Sigmoid colon (tissue), 7 donors: ENCODE measurements at places on chromosomes 2 and 18. TPM values are rescaled to one million over a fixed set of nuclear protein-coding genes. Genes with fewer than 3 reads are reported as not detected.

C2orf78 gene
- total RNA-seq, result not detected

EGR4 gene
- total RNA-seq, result not detected

DNA sequence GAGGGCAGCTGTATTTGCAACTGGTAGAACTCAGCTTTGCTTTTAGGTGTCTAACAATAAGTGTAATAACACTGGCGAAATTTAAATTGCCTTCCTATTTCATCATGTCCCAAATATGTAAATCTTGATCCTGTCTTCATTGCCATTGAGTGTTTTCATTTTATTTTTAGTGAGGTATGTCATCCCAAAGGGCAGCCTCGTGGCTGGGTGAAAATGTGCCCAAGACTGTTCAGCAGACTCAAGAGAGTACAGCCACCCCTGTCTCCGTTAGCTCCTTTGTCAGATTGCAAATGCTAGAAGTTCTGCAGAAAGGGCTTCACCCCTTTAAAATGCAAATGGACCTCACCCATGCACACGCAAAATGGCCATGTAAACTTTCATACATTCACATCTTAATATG is 278.8 kb downstream of the RND3 start:
- DNase-seq, result no peak

DNA sequence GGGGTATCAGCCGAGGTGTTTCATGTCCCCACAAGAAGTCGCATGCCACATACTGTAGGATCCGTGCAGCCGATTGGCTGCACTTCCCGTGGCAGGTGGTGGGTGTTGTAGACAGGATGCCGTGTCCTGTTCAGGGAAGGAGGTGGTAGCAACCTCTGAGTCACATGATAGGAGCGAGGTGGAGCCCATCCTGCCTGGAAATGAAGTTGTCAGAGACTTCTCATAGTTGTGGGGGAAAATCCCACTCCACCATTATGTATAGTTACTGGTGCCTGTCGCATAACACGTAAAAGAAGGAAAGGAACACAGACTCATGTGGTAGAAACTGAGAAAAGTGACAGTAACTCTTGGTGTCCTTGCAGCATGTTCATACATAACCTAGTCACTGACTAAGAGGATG is 91.4 kb upstream of the IL1R2 start:
- DNase-seq, result no peak

DNA sequence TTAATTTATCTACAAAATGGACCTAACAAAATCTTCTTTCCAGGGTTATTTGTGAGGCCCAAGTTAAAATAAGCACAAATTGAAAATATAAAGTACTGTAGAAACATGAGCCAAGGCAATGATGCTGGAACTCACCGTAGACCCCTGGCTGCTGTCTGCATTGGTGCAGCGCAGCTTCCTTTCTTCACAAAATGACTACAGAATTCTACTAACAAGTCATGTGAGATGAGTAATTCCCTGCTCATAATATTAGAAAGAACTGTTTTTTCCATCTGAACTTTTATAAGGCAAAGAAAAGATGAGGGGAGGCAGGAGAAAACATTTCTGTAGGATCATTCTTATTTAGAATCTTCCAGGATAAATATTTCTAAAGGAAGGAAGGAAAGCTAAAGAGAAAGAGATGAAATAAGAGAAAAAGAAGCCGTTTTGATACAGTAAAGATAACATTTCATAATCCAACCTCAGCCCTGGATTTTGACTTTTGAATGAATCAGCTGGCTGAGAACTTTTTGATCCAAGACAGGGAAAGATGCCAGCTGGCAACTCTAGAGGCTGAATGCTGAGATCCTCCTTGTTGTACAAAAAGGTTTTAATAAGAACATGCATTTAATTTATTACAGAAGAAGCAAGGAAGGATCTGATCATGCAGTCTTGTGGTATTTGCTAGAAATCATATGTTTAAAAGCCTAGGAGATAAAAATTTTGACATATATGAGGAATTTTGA is 183.9 kb upstream of the KLHL14 start:
- no peak for DNase-seq

- DNase-seq, result no peak
These were observed 933.9 kb downstream of the TRIB2 start for GRCh38 chr2:13650586-13651180.

- no peak for DNase-seq
These were observed 14.6 kb downstream of the ADI1 start for GRCh38 chr2:3504741-3505140.

- DNase-seq, result no peak
These were observed 5.1 kb downstream of the CNNM3 start for GRCh38 chr2:96821113-96821675.

DNA sequence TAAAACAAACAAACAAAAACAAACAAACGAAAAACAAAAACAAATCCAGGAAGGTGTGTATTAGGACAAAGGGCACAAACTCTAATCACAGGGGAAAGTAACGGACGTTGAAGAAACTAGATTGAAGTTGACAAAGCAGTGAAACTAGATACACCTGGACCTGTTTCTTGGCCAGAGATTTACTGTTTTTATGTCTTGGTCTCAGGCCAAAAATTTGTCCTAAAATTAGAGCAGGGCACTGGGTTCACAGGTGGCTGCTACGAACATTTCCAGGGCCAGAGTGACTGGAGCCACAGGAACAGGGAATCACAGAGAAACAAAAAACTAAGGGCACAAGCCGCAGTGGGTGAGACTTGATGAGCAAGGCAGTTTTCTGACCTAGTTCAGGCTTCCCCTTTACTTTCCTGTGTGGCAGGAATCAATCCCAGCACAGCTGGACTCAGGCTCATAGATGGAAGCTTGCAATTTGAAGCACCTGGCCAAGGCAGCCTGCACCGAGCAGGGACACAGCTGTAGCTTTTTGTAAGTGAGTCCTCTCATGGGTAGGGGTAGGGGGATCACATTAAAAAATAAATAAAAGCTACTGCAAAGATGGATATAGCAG is 329.4 kb downstream of the DLGAP1 start:
- DNase-seq, result no peak
